Hepatocyte (in vitro differentiated cells): ENCODE measurements at places on chromosomes 1 and 21. TPM values are rescaled to one million over a fixed set of nuclear protein-coding genes. Genes with fewer than 3 reads are reported as not detected.
A peak's percentile ranks its signal among the peaks of the same experiment; 100 is the strongest.

MAGI3 gene
- 22.4 and 28.4 TPM in 2 replicates for total RNA-seq

ERRFI1 gene
- 154 and 163 TPM in 2 replicates for total RNA-seq

S100A7A gene
- not detected in 2 replicates for total RNA-seq

HSPA6 gene
- 0.50 and 1.1 TPM in 2 replicates for total RNA-seq

HSD11B1 gene
- total RNA-seq: 1.7 and 2.1 TPM in 2 replicates

FAM72C gene
- total RNA-seq: 0.07 TPM in 1 of 2 replicates, not detected in the other

CD1E gene
- total RNA-seq: not detected in 2 replicates

TOR1AIP1 gene
- total RNA-seq: 36.1 and 45.6 TPM in 2 replicates

DNA sequence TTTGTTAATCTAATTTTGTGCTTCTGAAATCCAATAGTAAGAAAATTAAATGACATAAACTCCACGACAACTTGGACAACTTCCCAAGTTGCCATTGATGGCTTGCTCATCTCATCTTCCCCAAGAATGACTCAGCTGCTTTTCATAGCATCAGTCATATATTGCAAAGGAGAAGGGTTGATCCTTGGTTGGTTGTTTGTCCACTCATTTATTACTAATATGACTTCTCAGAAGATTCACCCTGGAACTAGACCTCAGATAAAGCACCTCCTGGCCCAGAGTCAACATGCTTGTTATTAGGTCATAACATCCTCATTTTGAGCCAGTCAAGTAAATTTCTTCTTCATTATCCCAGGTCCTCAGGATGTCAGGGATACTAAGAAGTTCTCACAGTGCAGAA lies 2.3 kb upstream of the LCE3D start:
- H3K4me1 ChIP-seq: no peaks in the 10 kb centered on the region
- no peaks in the 10 kb centered on the region for H3K27me3 ChIP-seq
- no peak overlapping the region for H3K27ac ChIP-seq
- DNase-seq: no peak
- no peaks in the 10 kb centered on the region for H3K36me3 ChIP-seq

- no peaks in the 10 kb centered on the region for H3K36me3 ChIP-seq
- peaks cover 6% of the 10 kb centered on the region for H3K4me1 ChIP-seq
- no peak for DNase-seq
- no peak overlapping the region for H3K4me3 ChIP-seq
- no peak overlapping the region for H3K27ac ChIP-seq
- peaks cover 52% of the 10 kb centered on the region for H3K27me3 ChIP-seq
Observed at GRCh38 chr1:39675220-39675619, 3.3 kb upstream of the NT5C1A start.

DNA sequence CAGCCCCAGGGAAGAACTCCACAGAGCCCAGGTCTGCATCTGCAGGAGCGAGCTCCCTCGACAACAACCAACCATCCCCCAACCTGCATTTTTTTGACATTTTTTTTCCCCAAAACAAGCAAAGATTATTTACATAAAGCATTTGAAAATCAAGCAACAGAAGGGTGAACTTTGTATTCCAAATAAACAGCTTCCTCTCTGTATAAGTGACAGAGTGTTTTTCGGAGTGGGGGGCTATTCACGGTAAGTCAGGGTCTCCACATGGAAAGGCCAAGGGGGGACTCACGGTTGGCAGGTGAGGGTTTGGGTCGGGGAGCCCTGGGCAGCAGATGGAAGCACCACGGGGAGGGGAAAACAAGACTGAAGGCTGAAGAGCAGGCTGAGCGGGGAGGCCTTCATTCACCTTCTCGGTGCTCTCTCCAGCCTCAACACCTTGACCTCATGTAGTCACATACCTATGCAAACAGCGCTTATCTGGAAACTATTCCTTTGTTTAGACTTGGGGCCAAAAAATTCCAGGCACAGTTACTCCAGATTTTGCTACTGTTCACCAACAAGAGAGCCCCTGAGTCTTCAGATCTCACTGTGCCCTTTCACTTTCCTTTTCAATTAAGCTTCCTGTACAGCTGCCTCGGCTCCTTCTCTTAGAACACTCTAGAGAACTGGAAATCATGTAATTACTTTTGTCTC lies 27.6 kb downstream of the C2CD2 start:
- peaks cover 16% of the 10 kb centered on the region for H3K4me1 ChIP-seq
- peak overlapping the region; percentile 43 for H3K27ac ChIP-seq
- no peak overlapping the region for H3K4me3 ChIP-seq

GRCh38 chr1:6984986-6985385 lies 199.7 kb downstream of the CAMTA1 start:
- H3K27me3 ChIP-seq: peaks cover 14% of the 10 kb centered on the region
- no peak for DNase-seq
- H3K27ac ChIP-seq: no peak overlapping the region
- no peaks in the 10 kb centered on the region for H3K36me3 ChIP-seq
- H3K4me3 ChIP-seq: no peak overlapping the region

- no peaks in the 10 kb centered on the region for H3K27me3 ChIP-seq
- H3K4me3 ChIP-seq: no peak overlapping the region
- no peaks in the 10 kb centered on the region for H3K36me3 ChIP-seq
- no peaks in the 10 kb centered on the region for H3K4me1 ChIP-seq
- H3K27ac ChIP-seq: no peak overlapping the region
Observed at GRCh38 chr1:95206514-95206913, 27.5 kb upstream of the RWDD3 start.

DNA sequence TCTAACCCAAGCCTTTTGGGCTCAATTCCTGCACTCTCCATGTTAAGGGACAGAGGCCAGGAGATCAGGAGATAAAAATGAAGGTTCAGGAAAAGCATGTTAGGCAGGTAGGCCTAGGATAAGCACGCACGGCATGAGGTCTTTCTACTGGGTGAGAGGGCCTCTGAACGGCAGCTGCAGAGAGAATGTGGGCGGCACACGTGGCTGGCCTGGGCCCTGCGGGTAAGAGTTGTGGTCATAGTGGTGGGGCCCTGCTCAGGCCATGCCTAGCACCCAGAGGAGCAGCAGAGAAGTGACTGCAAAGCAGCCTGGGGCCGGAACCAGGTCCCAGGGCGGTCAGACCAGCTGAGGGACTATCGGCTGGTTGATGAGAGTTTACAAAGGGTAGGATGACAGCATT lies 7.5 kb upstream of the FOXO6 start:
- H3K27me3 ChIP-seq: no peaks in the 10 kb centered on the region
- no peak overlapping the region for H3K4me3 ChIP-seq
- H3K27ac ChIP-seq: no peak overlapping the region
- H3K36me3 ChIP-seq: no peaks in the 10 kb centered on the region
- DNase-seq: no peak
- peaks cover 18% of the 10 kb centered on the region for H3K4me1 ChIP-seq

DNA sequence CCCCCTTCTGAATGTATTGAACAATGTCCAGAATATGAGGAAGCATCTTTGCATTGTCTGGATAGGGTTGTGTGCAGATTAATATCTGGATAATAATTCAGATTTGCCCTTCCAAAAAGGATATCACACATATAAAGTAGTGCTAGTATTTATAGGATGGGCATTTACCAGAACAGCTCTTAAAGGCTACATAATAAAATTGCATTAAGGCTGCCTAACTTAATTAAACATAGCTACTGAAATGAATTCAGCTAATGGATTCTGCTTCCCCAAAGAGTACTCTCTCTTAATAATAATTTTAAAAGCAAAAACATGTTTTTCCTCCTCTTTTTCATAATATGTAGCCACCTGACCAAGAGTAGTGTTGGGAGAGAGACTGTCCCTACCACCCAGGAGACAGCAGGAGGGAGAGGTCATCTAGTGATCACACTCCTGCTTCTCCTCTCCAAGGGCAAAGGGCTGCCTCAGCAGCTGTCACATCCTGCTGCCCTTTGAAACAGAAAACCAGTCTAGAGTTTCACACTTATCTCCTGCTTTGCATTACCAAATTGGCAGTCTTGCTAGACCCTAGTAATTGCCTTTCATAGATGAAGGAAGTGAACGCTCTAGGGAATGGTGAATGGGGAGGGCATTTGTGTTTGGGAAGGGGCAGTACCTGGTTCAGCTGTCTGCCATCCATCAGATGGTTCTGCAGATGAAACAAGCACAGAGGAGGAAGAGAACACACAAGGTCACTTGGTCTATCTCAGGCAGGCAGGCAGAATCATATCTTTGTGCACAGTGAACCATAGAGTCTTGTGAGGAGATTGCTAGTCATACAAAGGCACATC lies 29.3 kb upstream of the DDAH1 start:
- no peaks in the 10 kb centered on the region for H3K36me3 ChIP-seq
- no peak for DNase-seq
- no peaks in the 10 kb centered on the region for H3K4me1 ChIP-seq
- H3K27ac ChIP-seq: no peak overlapping the region
- no peak overlapping the region for H3K4me3 ChIP-seq

DNA sequence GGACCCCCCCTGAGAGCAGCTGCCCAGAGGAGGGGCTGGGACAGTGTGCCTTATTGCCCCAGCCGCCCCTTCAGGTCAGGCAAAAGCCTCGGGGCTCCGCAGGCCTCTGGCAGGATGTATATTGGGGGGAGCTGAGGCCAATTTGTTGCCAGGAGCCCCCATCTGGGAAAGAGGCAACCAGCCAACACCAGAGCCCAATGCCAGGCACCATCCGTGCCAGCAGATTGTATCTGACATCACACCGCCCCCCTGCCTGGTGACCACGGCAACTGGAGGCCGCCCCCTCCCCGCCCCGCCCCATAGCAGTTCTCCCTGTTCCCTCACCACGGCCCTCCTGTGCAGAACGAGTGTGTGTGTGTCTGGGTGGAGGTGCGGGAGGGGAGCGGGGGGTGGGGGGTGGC lies 3.6 kb upstream of the PLEKHG5 start:
- H3K36me3 ChIP-seq: no peaks in the 10 kb centered on the region
- H3K4me1 ChIP-seq: peaks cover 23% of the 10 kb centered on the region
- H3K27ac ChIP-seq: no peak overlapping the region
- H3K4me3 ChIP-seq: no peak overlapping the region
- H3K27me3 ChIP-seq: no peaks in the 10 kb centered on the region

GRCh38 chr1:179876300-179876715 lies 1.3 kb downstream of the TOR1AIP2 start:
- H3K4me1 ChIP-seq: peaks cover 39% of the 10 kb centered on the region
- H3K4me3 ChIP-seq: peak overlapping the region; percentile 32
- H3K27me3 ChIP-seq: no peaks in the 10 kb centered on the region
- no peaks in the 10 kb centered on the region for H3K36me3 ChIP-seq
- peak; percentile 71 for DNase-seq

GRCh38 chr1:15305468-15305770 lies 58.4 kb downstream of the FHAD1 start:
- no peak overlapping the region for H3K4me3 ChIP-seq
- DNase-seq: no peak
- H3K27me3 ChIP-seq: no peaks in the 10 kb centered on the region
- no peak overlapping the region for H3K27ac ChIP-seq
- peaks cover 11% of the 10 kb centered on the region for H3K4me1 ChIP-seq

DNA sequence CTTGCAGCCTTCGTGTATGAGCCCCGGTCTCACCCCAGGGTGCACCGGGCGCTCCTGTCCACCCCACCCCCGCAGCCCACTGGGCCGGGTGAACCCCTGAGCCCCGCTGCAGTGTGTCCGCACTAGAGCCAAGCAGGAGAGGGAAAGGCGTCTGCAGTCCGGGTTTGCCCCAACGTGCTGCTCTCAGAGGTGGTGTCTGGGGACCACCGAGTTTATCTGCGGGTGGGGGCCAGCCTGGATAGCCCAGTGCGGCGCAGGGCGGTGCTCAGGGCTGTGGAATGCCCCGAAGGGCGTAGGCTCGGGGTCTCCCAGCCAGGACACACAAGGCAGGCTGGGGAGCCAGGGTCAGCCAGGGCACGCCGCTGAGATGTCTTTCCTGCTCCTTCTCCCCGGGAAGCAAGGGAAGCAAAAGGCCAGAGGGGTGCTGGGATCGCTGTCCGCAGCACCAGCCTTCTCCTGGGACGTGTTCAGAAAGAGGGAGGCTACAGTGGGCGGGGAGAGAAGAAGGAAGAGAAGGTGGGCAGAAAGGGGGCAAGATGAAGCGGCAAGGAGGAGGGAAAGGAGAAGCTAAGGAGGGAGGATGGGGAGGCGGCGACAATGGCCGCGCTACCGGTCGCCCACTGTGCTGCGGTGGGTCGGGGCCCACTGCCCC lies 56.6 kb downstream of the MAB21L3 start:
- peaks cover 16% of the 10 kb centered on the region for H3K4me1 ChIP-seq
- no peaks in the 10 kb centered on the region for H3K36me3 ChIP-seq
- H3K27me3 ChIP-seq: no peaks in the 10 kb centered on the region
- H3K27ac ChIP-seq: peak overlapping the region; percentile 66
- DNase-seq: peak; percentile 69
- peak overlapping the region; percentile 86 for H3K4me3 ChIP-seq

GRCh38 chr1:156386134-156386901 lies 17.3 kb downstream of the RHBG start:
- no peak overlapping the region for H3K27ac ChIP-seq
- H3K4me3 ChIP-seq: no peak overlapping the region
- DNase-seq: no peak
- H3K27me3 ChIP-seq: peaks cover 47% of the 10 kb centered on the region

- H3K27me3 ChIP-seq: no peaks in the 10 kb centered on the region
- DNase-seq: no peak
- H3K36me3 ChIP-seq: no peaks in the 10 kb centered on the region
- H3K4me1 ChIP-seq: no peaks in the 10 kb centered on the region
- H3K27ac ChIP-seq: no peak overlapping the region
Observed at GRCh38 chr21:16644685-16645084, 868.2 kb upstream of the CXADR start.

GRCh38 chr1:203278082-203278884 lies 27.0 kb upstream of the BTG2 start:
- DNase-seq: peak; percentile 88
- H3K27ac ChIP-seq: peak overlapping the region; percentile 94
- H3K27me3 ChIP-seq: no peaks in the 10 kb centered on the region
- H3K4me3 ChIP-seq: no peak overlapping the region
- peaks cover 42% of the 10 kb centered on the region for H3K4me1 ChIP-seq

- no peak for DNase-seq
- no peak overlapping the region for H3K27ac ChIP-seq
- H3K36me3 ChIP-seq: no peaks in the 10 kb centered on the region
- H3K4me1 ChIP-seq: no peaks in the 10 kb centered on the region
Observed at GRCh38 chr1:225410036-225410435, 17.8 kb downstream of the LBR start.

GRCh38 chr21:38751379-38752050 lies 54.2 kb upstream of the ETS2 start:
- no peaks in the 10 kb centered on the region for H3K36me3 ChIP-seq
- no peak for DNase-seq
- H3K27ac ChIP-seq: peak overlapping the region; percentile 80
- H3K4me1 ChIP-seq: peaks cover 18% of the 10 kb centered on the region
- no peaks in the 10 kb centered on the region for H3K27me3 ChIP-seq
- H3K4me3 ChIP-seq: no peak overlapping the region

- no peak overlapping the region for H3K27ac ChIP-seq
- H3K4me3 ChIP-seq: no peak overlapping the region
- DNase-seq: no peak
- no peaks in the 10 kb centered on the region for H3K27me3 ChIP-seq
- H3K4me1 ChIP-seq: no peaks in the 10 kb centered on the region
Observed at GRCh38 chr1:170619241-170620028, 44.5 kb upstream of the PRRX1 start.

DNA sequence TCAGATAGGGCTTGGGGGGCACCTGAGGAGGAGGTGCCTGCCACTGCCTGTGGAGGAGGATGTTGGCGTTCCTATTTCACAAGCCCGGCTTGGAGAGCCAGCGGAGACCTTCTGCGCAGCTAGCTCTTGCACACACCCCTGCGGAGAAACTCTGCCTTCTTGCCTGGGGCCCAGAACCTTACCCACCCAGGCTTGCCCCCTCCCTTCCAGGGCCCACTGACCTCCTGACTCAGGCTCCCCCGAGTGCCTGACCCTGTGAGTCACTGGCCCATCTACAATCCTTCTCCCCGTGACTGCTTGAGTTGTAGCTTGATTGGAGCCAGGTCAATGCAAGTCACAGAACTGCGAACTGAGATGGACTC lies 3.4 kb downstream of the HES2 start:
- no peak overlapping the region for H3K27ac ChIP-seq
- H3K36me3 ChIP-seq: no peaks in the 10 kb centered on the region
- no peak overlapping the region for H3K4me3 ChIP-seq
- H3K27me3 ChIP-seq: peaks cover 56% of the 10 kb centered on the region
- DNase-seq: no peak

- no peak overlapping the region for H3K4me3 ChIP-seq
- no peaks in the 10 kb centered on the region for H3K4me1 ChIP-seq
- no peaks in the 10 kb centered on the region for H3K36me3 ChIP-seq
Observed at GRCh38 chr1:80171631-80172030, 1165.1 kb upstream of the ADGRL4 start.
